ENCODE measurements at places on chromosomes 6 and 20. TPM values are rescaled to one million over a fixed set of nuclear protein-coding genes. Genes with fewer than 3 reads are reported as not detected.
A peak's percentile ranks its signal among the peaks of the same experiment; 100 is the strongest.

The TUBB2A gene
- 2.0 TPM for total RNA-seq

DNA sequence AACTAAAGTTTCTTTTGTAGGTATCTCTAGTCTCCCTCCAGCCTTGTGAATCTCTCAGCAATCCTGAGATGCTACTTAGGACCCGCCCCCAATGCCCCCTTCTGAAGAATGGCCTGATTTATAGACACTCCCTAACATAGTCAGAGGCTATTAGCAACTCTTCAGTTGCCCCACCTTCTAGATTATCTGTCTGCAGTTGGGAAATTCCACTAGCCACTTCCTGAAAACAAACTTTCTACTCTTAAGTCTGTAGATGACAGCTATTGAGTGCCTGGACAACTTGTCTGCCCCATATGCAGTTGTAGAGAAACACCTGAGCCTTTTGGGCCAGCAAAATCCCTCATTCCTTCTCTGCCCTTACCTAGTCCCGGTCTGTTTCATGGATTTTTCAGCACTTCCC lies 188.2 kb upstream of the PREP start:
- no peak for DNase-seq

The IL17A gene
- total RNA-seq = not detected

- DNase-seq = peak; percentile 77
These were observed 756 bp upstream of the RBCK1 start for GRCh38 chr20:407133-407952.

DNA sequence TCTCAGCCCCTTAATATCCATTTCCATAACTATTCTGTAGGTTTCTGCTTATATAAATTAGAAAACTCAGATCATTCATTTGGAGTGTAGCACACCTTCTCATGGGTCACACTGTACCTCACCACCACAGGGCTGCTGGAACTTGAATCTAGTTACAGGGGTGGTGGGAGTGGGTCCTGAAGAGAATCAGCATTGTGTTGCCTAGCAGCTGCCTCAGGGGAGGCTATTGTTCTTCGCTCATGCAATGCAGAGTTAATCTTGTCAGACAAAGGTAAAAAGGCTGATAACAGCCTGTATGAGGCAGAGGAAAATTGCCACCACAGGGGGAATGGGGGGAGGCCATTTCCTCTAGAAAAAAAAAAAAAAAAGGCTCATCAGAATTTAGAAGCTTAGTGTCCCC lies 496.0 kb upstream of the ADGRB3 start:
- DNase-seq = no peak

DNA sequence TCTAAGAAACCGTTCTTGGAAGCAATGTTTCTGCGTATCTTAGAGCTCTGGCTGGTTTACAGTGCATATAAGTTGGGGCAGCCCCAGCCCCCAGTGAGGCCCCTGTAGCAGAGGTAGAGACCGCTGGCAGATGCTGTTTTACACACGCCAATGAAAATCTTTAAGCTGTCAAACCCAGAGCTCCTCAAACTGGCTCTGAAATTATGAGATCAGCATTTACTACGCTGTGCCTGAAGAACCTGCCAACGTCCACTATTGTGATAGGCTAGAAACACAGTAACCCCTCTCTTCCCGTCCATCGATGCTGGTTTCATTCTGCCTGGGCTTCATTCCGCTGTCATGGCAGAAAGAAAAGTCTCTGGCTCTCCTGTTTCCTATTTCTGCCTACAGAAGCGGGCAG lies 160.6 kb downstream of the SMOC2 start:
- no peak for DNase-seq

- DNase-seq = no peak
These were observed 281.9 kb downstream of the CDKAL1 start for GRCh38 chr6:20816126-20816525.

DNA sequence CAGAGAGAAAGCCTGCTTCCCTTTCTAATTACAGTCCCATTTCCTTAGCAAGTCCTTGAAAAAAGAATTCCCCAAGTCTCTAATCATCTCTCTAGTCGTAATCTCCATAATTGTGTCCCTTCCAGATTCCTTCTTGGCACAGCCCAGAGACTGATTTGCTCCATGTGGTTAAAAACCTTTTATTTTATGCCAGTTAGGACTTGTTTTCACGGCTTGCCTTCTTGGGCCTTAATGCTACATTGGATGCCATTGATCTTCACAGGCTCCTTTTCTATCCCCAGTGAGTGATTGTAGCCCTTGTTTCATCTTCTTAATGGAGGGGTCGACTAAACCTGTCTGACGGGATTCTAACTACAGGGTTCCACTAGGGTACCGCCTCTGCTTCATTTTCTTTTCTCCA lies 650.6 kb upstream of the ARID1B start:
- DNase-seq = no peak

DNA sequence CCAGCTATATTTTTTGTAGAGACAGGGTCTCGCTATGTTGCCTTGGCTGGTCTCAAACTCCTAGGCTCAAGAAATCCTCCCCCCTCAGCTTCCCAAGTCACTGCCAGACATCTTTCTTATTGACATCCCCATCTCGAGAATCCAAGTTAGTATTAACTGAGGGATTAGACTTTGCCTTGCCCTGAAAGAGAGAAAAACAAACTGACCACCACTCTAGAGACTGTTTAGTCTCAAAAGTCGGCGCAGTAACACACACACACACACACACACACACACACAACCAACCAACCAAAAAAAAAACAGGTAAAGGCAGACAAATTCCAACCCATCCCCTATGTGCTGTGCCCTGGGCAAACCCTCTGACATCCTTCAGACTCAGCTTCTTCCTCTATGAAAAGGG lies 27.2 kb upstream of the PNPLA1 start:
- DNase-seq = no peak

DNA sequence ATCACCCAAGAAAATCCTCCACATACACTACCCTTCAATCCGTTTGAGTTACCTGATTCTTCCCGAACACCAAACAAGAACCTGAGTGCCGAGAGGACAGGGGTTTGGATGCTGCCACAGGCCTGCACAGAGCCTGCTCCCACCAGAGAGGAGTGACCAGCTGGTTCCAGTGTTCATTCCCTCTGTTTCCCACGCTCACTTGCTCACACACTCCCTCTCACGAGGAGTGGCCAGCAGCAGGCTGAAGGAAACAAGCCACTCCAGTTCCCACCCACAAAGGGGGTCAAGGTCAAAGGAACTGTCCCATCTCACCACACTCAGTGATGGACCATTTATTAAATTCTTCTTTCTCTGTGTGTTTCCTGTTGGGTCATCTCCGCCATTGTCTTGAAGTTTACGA lies 97.2 kb upstream of the SNX9 start:
- no peak for DNase-seq

DNA sequence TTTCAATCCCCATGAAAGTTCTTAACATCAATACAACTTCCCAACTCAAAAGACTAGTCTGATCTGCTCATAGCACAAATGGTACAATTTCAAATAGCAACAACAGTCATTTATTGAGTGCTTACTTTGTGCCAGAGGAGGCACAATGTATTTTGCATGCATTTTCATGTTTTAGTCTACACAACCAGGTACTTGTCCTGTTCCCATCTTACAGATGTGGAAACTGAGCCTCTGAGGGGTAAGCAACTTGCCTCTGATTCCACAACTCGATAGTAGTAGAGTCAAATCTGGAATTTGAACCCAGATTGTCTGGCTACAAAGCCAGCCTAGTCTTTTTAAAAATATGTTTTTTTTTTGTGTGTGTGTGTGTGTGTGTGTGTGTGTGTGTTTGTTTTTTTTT lies 45.6 kb upstream of the TBC1D7 start:
- no peak for DNase-seq

The LY6G6C gene
- not detected for total RNA-seq

DNA sequence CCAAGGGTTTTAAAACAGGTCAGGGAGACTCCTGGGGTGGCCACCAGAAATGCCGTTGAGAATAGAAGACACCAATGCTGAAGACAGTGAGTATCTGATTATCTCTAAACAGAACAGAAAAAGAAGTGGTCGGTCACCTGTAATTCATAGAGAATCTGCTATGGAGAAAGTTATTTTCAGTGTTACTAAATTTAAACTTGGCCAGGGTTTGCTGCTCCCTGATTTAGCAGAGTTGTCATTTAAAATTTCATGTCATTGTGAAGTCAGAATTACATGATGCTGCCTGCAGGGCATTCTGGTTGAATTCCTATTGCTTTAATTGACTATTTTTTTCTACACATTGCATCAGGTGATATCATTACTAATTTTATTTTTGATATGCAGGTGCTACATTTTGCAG lies 114.1 kb downstream of the HS3ST5 start:
- no peak for DNase-seq

The TMEM170B gene
- 2.0 TPM for total RNA-seq

DNA sequence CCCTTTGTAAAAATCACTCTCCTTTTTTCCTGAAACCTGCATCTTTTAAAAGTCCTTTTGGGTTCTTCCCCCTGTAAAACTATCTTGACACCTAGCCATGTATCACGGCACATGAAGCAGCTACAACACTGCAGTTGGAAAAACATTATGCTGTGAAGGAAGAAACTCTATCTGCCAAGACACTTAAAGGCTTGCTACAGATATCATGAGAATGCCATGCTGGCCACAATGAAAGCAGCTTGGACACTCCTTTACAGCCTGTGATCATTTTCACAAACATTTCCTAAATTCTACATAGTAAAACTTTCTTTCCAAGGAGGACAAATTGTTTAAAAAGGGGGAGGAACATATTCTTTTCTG lies 31.8 kb downstream of the CNKSR3 start:
- DNase-seq = no peak

GRCh38 chr20:56957737-56958553 lies 308.5 kb downstream of the BMP7 start:
- no peak for DNase-seq

DNA sequence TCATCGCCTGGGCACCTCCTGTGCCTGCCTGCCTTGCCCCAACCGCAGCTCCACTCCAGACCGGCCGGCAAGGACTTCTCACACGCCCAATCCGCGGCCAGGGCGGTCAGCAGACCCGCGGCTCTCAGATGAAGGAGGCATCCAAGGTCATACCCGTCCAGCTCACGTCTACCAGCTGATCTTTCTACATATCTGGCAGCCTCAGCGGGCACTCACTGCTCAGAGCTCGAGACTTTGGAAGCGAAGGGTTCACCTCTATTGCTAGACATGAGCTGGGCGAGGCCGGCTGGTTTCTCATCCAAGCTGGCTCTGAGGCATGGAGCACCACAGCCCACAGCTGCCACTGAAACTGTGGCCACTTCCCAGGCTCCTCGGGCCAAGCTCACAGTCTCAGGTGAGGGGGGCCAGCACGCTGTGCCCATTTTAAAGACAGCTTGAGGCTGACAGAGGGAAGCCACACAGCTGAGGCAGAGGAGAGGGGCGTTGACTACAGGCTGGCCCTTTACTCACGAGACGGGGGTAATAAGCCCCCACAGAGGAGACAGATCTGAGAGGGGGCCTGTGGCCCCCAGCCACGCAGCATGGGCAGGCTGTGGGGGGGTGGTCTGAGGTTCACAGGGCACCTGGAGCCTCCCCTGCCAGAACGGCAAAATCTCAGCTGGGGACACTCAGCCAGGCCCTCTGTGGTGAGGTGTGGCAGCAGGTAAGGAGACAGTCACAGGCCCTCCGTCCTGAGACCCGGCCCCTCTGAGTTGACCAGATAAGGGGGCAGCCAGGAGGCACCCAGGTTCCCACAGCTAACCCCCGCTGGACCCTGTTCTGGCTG lies 2.0 kb downstream of the LAMA5 start:
- DNase-seq = no peak

DNA sequence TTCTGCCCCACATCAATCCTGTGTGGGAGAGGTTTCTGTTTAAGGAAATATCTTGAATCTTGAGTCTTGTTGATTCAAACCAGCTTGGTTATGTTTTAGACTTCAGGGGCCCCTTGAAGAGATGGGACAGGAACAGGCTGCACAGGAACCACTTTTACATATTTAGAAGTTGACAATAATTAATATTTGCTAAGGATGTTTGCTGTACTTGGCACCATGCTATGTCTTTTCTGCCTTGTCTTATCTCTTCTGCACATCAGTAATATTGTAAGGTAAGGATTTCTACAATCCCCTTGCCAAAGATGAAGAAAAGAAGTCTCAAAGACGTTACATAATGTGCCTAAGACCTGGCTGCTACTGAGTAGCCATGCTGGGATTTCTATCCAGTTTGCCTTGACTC lies 48.0 kb upstream of the PMEPA1 start:
- no peak for DNase-seq

The CRIP3 gene
- total RNA-seq = 1.5 TPM

DNA sequence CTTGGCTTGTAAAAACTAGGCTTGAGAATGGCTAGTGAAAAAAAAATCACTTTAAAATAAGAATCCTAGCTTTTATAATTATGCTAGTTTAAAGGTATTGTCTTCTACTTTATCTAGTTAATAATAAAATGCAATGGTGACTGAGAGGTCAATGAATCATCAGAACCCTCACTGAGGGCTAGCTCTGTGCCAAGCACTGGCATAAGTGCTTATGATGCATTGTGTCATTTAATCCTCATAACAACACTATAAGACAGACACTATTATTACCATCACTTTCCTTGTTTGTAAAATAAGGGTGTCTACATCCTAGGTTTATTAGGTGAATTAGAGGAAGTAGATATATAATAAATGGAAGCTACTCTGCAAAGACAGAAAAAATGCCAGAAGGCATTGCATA lies 144.3 kb downstream of the F13A1 start:
- no peak for DNase-seq

GRCh38 chr6:31086788-31087440 lies 25.5 kb downstream of the C6orf15 start:
- no peak for DNase-seq

The NANP gene
- 10.2 TPM for total RNA-seq

The ZHX3 gene
- total RNA-seq = 17.6 TPM

The OPRM1 gene
- not detected for total RNA-seq

GRCh38 chr6:43454290-43454695 lies 1.1 kb downstream of the DLK2 start:
- DNase-seq = peak; percentile 72

The PTGIS gene
- 0.04 TPM for total RNA-seq

Data from activated naive CD8-positive, alpha-beta T cell treated with anti-CD3 and anti-CD28 coated beads for 36 hours (primary cell).